NCI-H1436 (cell line): ENCODE measurements at places on chromosomes 12 and 14.

DNA sequence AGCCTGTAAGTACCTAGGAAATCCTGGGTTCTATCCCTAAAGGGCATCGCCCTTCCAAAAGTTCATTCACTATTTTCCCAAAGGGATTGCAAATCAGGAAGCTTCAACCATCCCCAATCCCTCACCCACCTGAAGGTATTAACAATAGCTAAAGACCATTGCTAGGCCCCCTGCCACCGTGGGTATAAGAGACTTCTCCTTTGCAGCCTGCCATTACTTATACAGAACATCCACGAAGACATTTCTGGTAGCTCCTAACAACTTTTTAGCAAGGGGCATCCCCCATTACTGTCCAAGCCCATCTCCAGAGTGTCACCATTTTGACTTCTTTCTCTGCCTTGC is 384 bp upstream of the SMUG1 start:
- DNase-seq, result no peak

- no peak for DNase-seq
These were observed 704.2 kb upstream of the TMEM132C start for GRCh38 chr12:127562816-127563215.

- DNase-seq, result no peak
These were observed 357.8 kb upstream of the USP15 start for GRCh38 chr12:61902403-61902802.

DNA sequence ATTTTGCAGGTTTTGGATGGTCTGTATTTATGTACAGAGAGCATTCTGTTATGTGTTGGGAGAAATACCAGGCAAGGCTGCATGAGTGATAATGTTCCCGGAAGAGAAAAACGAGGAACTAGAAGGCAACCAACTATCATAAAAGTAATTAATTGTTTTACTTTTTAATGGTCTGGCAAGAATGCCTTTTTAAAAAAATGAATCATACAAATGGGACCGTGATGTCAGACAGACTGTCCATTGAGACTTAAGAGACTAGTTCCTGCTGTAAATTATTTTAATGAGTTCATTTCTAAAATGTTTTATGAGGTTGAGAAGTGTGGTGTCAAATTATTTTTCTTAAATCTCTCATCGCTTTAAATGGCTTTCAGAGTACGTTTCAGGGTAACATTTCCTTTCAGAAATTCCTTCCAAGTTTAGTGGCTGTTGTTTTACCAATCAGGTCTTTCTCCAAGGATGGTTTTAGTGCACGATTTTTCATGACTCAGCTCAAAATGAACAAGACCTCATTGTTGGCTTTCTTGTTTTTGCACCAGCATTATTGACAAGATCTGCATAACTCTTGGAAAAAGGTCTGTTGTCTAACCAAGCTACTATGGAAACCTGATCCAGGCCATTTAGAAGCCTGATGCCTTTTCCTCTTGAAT is 86.1 kb upstream of the ARHGAP5 start:
- no peak for DNase-seq

DNA sequence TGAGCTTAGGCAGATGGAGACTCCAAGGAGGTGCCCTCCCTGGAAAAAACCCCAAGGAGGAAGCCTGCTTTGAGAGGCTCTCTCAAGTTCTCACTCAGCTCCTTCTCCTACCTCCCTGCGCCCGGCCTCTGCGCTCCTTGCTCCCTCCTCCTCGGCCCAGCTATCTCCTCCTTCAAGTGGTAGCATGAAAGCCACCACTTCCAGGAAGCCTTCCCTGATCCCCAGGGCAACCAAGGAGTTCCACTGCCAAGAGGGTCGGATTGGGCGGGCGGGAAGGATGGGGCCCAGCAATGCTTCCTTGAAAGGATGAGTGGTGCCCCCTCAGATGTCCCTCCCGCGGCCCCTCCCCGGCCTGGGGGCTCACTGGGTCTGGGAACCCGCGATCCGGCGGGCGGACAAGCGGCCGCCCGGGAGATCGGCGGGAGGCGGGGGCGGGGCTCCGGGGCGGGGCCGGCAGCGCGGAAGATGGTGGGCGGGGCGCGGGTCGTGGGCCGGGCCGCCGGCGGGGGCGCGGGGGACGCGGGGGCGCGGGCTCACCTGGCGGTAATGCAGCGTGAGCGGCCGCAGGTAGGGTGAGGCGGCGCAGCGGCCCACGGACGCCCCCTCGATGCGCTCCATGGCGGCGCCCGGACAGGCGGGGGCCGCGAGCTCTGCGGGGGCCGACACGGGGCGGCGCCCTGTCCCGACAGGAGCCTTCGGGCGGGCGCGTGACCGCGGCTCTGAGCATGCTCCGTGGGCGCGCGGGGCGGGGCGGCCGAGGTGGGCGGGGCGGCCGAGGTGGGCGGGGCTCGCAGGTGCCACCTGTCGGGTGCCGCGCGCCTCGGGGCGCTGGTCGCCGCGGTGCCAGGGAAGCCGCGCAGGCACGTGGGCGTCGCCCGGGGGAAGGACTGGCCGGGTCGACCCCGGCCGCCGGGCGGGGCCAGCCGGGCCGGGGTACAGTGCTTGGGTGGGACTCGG is at the start of gene NUDT14:
Gene NUDT14, minus strand, starts transcription at position 721 of the 957 bp plus-strand sequence. Its CDS starts 103 bp downstream, at position 618.
- peak; percentile 72 for DNase-seq

GRCh38 chr14:93115821-93116675 is at the start of gene ITPK1:
TSS of gene ITPK1 (minus strand) at chr14:93115925. CDS start at chr14:93115163, 762 bp downstream.
- DNase-seq, result peak; percentile 45

DNA sequence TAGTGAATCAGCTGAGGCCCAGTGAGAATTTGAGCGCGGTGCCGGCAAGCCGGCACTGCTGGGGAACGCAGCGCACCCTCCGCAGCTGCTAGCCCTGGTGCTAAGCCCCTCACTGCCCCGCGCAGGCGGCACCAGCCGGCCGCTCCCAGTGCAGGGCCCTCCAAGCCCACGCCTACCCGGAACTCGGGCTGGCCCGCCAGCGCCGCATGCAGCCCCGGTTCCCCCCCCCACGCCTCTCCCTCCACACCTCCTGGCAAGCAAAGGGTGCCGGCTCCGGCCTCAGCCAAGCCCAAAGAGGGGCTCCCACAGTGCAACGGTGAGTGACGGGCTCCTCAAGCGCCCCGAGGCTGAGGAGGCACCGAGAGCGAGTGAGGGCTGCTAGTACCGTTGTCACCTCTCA is 54.5 kb upstream of the VASH1 start:
- no peak for DNase-seq

GRCh38 chr12:64678835-64679234 is 68.5 kb downstream of the RASSF3 start:
- DNase-seq, result no peak

DNA sequence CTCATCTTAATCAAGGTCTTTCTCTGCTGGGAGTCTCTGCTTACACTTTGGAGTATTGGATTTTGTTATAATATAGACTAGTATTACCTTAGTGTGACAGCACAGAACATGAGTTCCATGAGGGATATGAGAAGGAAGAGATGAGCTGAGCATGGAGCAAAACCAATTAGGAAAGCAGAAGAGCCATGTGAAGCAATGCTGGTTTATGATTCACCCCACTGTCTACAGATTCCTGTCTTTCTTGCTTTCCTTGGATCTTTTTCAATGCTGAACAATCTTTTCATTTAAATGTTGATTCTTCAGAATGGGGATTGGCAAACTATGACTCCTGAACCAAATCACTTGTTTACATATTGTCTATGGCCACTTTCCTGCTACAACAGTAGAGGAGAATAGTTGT is 70.4 kb upstream of the KITLG start:
- DNase-seq, result no peak

- DNase-seq, result no peak
These were observed 839 bp downstream of the IFT43 start for GRCh38 chr14:75986439-75986765.

DNA sequence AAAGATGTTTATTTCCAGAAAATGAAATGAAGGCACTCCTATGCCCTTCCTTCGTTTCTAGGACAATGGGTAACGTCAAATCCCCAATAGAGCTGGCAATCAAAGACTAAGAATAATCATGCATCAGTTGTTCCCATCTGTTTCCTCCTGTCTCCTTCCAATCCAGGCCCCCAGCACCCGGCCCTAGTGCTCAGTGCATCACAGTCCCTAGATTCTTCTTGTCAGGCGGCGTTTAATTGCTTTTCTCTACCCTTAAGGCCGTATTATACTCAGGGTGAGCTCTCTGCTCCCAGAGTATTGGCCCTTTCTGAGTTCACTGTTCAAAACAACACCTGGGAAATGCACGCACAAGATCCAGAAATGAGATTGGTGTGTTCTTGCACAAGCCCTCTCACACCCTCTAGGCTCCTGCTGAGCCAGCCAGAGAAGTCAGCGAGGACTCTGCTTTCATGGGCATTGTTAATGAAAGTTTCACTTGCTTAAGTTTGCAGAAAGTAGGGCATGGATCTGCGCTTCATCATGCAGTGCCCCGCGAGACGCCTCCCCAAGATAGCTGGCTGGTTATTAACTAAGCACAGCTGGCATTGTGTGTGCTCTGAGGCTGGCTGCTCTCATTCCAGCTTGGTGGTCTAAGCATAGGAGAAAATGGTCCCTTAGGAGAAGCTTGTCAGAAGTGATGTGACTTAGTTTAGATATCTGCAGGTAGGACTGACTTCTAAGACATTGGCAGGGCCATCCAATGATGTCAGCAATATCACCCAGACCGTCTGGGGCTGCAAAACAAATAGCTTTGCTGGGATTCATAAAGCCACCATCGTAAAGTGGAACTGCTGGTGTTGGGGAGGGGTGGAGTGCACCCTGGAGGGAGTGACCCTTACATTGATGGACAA is 28.7 kb downstream of the CRACR2A start:
- no peak for DNase-seq

DNA sequence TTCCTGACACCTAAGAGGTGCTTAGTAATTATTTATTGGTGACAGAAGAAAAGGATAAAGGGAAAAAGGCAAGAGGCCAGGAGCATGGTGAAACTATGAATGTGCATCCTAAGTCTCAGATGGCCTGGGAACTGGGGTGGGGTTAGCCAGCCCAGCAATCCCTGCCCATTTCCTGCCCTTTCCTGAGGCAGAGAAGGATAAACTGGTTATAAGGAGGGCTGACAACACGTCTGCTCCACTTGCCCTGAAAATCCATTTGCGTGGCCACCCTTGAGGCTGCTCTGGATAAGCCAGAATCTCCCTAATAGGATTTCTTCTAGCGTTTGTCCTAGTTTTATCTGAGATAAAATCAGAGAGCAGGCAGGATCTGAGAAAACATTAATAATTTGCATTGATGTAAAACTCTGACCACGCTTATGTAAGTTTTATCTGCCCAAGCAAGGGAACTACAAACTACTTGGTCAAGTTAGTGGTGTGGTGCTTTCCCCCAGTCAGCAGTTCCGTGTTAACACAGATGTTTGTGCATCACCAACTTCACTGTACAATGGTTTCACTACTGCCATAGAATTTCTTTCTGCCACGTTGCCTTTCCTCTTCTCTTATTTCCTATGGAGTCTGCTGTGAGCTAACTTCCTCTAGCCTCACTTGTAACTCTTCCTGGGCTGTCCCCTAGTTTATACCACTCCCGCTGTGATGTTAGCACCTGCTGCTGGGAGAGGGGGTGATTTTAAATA is 392.7 kb downstream of the RPS29 start:
- DNase-seq, result no peak

GRCh38 chr14:100350276-100350926 is 27.3 kb downstream of the SLC25A47 start:
- no peak for DNase-seq

GRCh38 chr12:12194206-12194605 is 72.6 kb downstream of the LRP6 start:
- DNase-seq, result no peak

DNA sequence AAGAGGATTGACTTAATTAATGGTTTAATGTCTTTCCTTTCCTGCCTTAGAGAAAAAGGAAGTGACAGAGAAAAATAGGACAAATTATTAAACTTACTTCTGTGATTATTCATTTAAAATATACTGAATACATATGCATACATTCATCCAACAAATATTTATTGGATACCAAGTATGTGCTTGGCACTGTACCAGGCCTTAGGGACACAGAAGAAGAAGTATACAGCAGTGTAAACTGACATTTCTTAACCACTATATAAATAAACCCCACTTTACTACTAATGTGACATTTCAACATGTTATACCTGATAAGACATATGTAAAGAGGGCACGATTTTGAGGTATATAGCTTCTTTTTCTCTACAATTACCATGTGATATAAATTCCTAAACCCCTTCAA is 53.6 kb downstream of the ERO1A start:
- DNase-seq, result no peak

DNA sequence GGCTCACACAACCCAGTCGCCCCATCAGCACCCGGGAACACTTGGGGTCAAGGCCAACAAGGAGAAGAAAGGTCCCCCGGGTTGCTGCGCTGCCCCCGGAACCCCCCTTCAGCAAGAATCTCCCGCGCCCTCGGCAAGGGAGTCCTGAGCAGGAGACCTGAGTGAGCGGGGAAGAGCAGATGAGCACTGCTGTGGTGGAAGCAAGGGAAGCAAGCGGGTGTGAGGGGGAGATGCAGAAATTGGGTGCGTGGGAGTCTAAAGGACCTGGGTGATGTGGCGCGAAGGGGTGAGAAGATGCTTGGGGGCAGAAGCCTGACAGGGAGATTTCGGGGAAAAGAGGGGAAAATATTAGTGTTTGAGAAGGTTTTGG is 105.5 kb upstream of the PRB2 start:
- DNase-seq, result no peak

DNA sequence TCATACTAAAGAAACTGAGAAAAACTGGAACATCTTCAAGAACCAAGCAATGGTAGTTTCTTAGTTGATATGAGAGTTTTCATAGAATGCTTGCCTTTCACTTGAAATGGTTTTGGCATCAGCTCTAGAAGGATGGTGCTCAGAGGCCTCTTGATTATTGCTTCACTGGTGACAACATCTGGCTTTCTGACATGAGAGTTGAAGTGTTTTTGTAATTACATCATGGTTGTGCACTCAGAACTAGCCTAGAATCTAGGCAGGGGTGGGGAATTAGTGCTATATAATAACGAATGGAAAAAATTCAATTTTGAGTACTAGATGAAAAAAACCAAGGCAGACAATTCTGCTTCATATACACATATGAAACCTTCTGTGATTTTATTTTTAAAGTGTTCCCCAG is 172.8 kb upstream of the LMNTD1 start:
- no peak for DNase-seq

DNA sequence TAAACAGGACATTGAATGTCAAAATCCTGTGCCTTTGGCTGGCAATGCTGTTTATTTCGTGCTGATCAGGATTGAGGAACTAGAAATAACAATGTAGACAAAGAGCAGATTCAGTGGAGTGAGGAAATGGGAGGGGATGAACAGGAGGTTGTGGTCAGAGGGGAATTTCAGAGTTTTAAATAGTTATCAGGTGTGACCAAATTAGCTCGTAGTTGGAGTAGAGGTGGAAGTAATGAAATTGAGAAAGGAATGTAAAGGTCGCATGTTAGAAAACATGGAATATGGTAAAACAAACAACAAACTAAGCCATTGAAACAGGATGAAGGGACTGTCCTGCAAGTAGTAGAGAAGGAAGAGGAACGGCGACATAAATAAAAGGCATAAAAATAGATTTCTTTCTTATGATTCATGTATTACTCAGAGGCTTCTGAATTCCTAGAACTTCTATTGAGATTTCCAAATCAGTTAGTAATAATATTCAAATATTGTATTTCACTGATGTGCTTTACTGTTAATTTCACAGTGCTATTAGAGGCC is 9.5 kb upstream of the SAV1 start:
- no peak for DNase-seq

GRCh38 chr12:852864-853263 is 96.6 kb downstream of the RAD52 start:
- no peak for DNase-seq
